ENCODE measurements at places on chromosomes 2 and 18.

- no peak for DNase-seq
Measured at GRCh38 chr2:30178618-30179434, 32.0 kb downstream of the YPEL5 start.

GRCh38 chr2:134532537-134532936 is 186.3 kb downstream of the TMEM163 start:
- no peak for DNase-seq

GRCh38 chr2:105789745-105790460 is 45.2 kb downstream of the NCK2 start:
- peak; percentile 65 for DNase-seq

DNA sequence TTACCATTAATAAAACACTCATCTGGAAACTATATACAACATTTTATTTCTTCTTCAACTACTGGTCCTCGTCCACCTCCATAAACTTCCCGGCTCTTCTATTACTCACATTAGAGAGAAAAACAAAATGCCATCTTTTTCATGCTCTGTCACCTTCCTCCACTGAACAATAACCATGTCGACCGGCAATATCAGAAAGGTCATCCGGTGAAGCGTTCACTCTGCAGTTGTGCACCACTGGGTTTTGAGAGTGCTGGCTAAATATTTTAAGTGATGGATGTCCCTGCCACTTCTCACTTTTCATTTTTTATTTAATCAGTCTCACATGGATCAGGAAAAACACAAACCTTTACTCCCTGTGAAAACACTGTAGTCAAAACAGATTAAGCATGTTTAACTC is 48.2 kb downstream of the SPP2 start:
- no peak for DNase-seq

DNA sequence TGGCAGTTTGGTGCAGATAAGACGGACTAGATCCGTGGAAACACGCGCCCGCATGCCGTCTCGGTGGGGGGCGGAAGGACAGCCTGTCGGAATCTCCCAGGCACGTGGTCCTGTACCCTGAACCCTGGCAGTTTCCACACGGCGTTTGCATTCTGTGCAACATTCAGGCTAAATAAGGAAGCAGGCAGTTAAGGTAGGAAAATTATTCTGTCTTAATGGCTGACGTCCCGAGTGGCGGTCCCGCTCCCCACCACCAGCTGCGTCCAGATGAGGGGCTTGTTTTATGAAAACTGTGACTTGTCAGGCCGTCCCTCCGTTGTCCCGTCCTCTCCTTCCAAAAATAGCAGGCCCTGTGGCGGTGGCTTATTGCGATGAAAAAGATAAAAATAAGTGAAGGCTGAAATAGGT is 120.2 kb downstream of the NFATC1 start:
- no peak for DNase-seq

GRCh38 chr2:148513427-148513826 is 131.1 kb upstream of the EPC2 start:
- no peak for DNase-seq

DNA sequence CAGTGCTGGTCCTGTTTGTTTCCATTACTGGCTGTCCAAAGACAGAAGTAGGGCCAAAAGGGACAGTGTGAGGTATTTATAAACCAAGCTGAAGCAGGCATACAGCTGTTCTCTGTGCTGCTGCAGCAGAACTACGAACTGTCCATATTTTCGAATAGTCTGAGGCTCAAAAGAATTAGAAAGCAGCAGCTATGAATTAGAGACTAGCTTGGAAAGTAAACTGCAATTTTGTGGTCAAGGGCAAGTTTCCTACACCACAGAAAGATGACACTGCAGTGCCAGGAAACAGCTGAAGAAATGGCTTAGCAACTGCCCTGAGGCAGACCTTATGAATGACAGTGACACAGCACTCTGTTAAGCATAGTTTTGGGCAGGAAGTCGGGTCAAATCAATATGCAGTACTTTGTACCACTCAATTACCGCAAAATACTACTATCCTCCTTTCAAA is 125.3 kb downstream of the TMEM131 start:
- DNase-seq = peak; percentile 39

- no peak for DNase-seq
Measured at GRCh38 chr18:49722477-49722876, 90.9 kb downstream of the ACAA2 start.
